NCI-H1417 treated with DMSO at 0.1 percent for 48 hours (cell line): ENCODE measurements at places on chromosomes 5 and 9.

DNA sequence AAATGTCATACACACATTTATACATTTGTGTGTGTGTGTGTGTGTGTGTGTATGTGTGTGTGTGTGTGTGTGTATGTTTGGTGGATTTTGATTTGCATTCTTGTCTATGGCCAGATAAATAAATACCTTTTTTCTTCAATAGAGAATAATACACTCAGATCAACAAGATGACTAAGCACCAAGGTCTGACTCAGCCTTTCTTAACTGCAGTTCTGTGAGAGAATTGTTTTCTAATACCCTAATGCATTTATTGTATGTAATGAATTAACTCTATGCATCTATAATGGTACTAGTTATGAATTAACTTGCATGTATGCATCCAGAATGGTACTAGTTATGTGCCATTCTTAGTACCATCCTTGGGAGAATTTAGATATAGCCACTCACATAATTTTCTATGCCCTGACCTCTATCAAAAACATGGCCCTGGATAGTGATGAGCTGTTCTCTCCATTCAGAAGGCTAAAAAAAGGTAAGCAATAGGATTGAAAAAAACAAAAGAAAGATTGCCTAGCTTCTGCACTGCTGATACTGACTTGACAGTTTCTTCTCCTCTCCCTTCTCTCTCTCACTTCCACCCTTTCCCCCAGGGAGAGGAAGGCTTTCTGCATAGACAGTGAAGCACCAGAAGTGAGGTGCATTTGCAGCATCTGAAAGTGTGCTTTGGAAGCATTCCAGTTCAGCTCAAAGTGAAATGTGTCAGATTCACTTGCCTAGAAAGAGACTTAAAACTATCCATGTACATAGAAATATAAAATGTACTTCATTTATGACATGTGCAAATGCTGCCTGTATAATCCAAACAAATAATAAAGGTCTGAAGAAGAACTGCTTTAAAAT, 55.1 kb upstream of the CCDC112 start:
- no peak for DNase-seq

DNA sequence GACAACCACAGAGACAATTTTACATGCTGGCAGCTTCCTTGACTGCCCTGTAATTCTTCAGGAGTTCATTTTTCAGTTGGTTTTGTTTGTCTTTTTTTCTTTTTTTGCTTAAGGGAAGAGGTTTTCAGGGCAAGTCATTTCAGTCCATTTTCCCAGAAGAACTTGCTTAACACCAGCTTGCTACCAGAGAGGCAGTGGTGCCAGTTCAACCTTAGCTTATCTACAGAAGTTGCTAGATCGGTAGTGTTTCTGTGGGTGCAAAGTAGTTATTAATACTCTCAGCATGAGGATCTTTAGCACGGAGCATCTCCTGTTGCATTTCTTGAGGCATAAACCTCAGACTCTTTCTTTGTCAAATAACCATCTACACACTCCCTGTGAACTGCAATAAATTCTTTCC, 1.1 kb downstream of the SPEF2 start:
- DNase-seq, result no peak

DNA sequence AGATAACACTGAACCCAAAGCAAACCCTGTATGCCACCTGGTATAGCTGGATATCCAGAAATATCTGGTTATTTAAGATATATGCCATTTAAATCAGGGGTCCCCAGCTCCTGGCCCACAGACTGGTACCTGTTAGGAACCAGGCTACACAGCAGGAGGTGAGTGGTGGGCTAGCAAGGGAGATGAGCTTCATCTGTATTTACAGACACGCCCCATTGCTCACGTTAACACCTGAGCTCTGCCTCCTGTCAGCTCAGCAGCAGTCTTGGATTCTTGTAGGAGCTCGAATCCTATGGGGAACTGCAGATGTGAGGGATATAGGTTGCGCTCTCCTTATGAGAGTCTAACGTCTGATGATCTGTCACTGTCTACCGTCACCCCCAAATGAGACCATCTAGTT, 646.6 kb downstream of the TLE4 start:
- DNase-seq, result no peak

DNA sequence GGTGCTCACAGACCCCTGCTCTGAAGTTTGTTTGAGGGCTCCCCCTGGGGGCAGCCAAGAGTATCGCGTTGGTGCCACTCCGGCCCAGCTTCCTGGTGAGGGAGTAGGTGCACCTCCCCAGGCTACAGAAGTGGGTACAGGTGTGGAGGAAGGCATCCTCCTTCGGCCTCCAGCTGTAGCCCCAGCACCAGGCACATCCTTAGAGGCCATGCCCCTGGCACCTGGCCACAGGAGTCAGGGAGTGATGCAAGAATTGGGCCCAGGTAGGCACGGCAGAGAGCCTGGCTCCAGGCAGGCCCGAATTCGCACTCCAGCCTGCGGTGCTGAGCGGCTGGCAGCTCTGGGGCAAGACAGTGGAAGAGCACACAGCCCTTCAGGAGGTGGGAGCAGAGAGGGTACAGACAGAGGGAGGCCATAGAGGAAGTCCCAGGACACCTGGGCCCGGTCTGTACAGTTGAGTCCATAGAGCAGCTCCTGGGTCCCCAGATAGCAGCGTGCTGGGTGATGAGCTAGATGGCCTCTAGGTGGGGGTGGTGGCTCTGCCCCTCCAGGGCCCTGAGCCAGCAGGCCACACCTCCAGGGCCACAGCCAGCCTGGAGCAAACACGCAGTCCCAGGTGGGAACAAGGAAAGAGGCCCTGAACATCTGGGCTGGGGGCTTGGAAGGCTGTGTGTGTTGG, 2.4 kb downstream of the SAPCD2 start:
- no peak for DNase-seq

DNA sequence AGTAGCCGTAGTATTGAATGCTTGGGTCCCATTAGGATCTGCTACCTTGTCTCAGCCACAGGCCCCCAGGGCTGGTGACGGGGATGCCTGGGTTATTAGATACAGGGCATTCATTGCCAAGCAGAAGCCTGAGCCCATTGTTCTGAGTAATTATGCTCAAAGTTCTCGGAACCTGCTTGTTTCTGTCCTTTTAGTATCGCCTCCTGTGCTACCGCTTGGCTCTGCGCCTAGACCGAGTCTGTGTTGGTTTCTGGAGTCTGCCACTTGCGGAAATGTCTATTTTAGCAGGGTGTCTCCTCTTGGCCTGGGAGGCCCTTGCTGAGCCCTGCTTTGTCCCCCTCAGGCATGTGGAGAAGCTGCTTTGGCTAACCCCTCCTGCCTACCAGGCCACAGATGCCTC, 506.1 kb downstream of the BNC2 start:
- no peak for DNase-seq

GRCh38 chr5:174531782-174532191, 192.6 kb upstream of the MSX2 start:
- no peak for DNase-seq

DNA sequence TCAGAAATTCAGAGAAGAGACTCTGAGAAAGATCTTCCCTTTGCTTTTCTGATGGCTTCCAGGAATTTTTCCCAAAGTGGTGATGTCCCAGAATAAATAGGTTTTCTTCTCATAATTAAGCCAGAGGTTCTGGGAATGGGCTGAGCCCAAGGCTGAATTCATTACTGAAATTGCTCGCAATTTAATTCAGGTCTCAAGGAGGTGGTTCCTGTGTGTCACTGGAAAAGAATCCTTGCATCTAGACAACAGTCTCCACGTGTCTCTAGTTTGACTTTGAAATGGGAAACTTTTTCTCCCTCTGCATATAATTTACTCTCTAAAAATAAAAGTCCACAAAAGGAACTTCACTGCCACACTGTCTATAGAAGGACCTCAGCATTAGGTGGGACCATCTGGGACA, 27.8 kb upstream of the STX17 start:
- no peak for DNase-seq

DNA sequence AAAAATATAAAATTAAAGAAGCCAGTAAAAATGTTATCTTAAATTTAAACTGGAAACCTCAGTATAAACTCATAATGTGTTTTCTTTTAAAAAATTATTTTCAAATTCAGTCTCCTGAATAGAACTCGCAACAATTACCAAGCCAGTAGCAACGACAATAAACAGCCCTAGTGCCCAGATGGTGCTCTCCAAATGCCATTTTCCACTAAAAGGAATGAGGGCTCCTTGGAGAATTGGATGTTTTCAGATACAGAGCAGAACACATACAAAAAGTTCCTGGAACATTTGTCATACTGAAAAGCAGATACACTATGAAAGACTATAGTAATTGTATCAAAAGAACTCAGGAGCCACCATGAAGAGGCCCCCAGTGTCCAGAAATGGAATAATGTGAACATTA, 97.4 kb downstream of the TMC1 start:
- DNase-seq, result no peak

DNA sequence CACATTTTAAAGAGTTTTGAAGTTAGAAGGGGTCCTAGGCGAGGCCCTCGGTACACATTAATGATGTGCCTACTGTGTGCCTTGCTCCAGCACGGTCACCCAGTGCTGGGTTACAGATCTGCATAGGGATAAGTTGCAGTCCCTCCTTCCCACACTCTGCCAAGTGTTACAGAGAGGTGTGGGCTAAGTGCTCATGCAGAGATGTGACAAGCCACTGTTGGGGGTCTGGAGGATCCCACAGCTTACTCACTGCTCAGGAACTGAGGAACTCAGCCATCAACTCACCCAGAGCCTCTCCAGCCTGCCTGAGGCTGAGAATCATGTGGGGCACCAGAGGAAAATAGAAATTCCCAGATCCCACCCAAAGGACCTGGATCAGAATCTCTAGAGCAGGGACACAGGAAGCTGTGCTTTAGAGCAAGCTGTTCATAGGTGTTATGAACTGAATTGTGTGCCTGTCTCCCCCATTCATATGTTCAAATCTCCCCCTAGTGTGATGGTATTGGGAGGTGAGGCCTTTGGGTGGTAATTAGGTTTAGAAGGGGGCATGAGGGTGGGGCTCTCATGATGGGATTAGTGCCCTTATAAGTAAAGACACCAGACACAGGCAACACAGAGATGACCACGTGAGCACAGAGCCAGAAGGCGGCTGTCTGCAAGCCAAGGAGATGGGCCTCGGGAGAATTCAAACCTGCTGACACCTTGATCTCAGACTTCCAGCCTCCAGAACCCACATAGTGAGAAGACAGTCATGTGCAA, 164.1 kb downstream of the HSD17B3 start:
- no peak for DNase-seq

- DNase-seq, result no peak
Measured at GRCh38 chr9:99828417-99829176, 6.9 kb downstream of the NR4A3 start.

DNA sequence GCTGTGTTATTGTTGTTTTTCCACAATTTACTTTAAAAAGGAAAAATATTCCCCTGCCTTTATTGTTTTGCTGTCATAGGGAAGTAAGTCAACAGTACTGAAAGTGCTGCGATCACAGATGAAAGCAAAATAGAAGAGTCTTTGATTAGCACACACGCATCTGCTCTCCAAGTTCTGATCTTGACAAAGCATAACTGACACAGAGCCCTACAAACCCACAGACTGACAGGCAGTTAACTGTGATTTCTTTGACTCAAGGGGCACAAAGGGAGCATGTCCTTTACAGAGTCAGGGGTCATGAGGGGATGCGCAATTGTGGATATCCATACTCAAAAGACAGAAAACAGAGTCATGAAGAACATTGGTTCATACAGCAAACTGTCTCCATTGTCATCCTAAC, 123.7 kb downstream of the SNCAIP start:
- DNase-seq, result no peak

GRCh38 chr5:176588297-176588696, 21.7 kb downstream of the GPRIN1 start:
- no peak for DNase-seq

DNA sequence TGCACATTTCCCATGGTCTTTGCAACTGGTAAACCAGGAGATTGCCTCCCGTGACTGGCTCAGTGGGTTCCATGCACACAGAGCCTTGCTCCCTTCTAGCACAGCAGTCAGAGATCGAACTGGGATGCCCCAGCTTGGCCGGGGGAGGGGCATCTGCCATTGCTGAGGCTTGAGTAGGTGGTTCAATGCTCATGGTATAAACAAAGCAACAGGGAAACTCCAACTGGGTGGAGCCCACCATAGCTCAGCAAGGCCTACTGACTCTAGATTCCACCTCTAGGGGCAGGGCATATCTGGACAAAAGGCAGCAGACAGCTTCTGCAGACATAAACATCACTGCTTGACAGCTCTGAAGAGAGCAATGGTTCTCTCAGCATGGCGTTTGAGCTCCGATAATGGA, 67.0 kb upstream of the PPP1R2B start:
- no peak for DNase-seq

- DNase-seq, result no peak
Measured at GRCh38 chr9:89533411-89534095, 35.6 kb upstream of the SEMA4D start.

DNA sequence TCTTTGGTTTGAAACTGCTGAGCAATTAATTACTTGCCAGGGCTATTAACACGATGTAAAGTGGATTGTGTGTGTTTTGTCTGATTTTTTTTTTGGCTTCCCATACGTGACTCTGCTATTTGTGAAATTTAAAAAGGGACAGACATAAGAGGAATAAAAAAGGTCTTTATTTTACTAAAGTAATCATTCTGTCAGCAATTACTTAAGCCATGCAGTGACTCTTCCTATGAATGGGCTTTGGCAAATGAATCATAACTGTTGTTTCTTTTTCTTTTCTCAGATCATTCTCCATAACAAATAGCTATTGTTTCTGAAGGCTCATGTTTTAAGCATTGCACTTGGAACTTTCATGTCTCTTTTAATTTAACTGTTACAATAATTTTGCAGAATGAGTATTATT, 461.3 kb upstream of the RORB start:
- no peak for DNase-seq

- no peak for DNase-seq
Measured at GRCh38 chr5:85515588-85515987, 1102.2 kb upstream of the COX7C start.

GRCh38 chr5:169183576-169183975, 117.4 kb downstream of the SLIT3 start:
- no peak for DNase-seq

DNA sequence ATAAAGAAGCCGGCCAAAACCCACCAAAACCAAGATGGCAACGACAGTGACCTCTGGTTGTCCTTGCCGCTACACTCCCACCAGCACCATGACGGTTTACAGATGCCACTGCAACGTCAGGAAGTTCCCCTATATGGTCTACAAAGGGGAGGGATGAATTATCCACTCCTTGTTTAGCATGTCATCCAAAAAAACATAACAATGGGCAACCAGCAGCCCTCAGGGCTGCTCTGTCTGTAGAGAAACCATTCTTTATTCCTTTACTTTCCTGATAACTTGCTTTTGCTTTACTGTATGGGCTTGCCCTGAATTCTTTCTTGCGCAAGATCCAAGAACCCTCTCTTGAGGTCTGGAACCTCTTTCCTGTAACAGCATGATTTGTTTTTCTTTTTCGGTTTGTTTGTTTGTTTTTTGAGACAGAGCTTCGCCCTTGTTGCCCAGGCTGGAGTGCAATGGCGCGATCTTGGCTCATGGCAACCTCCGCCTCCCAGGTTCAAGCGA, 2.0 kb upstream of the UAP1L1 start:
- DNase-seq, result no peak

- DNase-seq, result no peak
Measured at GRCh38 chr9:89817151-89817950, 212.5 kb downstream of the GADD45G start.
